ENCODE measurements at places on chromosomes 16 and 17. TPM values are rescaled to one million over a fixed set of nuclear protein-coding genes. Genes with fewer than 3 reads are reported as not detected.
A peak's percentile ranks its signal among the peaks of the same experiment; 100 is the strongest.

Gene G6PC1
- total RNA-seq = 0.08 TPM

DNA sequence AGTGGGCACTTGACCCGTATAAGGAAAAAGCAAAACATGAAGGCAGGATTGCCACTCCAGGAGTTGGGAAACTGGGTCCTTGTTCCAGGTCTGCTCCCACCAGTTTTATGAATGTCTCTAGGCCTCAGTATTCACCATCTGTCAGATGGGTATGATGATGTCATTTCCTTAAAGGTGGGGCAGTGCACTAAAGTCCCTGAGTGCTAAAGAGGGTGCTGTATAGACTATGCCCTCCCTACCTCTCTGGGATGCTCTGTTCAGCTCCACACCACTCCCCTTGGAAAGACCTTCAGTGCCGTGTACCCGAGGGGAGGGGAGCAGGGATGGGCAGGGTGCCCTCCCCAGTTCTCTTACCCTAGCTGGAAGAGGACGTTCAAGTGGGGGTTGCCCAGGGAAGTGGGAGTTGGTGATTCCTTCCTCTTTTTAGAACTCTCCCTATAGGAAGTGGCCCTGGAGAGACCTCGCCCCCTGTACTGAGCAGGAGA, 2.2 kb downstream of the LASP1 start:
- no peak for DNase-seq
- H3K27ac ChIP-seq = peak overlapping the region; percentile 88
- H3K4me3 ChIP-seq = peak overlapping the region; percentile 87
- no peaks in the 10 kb centered on the region for H3K27me3 ChIP-seq
- H3K36me3 ChIP-seq = no peaks in the 10 kb centered on the region

DNA sequence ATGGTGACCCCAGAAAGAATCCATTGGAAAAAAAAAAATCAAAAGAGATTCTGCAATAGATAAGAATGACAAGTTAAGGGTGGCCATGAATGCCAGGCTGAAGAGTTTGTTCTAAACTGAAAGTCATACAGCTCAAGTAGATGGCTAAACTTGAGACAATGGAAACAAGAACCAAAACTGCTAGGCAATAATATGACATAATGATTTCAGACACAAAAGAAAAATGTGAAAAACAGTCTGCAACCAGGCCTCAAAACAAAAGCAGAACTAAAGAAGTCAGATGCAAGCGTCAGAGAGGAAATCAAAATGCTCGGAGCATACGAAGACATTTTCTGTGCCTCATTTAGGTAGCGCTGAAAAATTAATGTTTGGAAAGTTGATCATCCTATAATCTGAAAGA, 54.4 kb upstream of the YPEL2 start:
- no peaks in the 10 kb centered on the region for H3K27me3 ChIP-seq
- H3K4me1 ChIP-seq = no peaks in the 10 kb centered on the region
- H3K27ac ChIP-seq = no peak overlapping the region
- H3K36me3 ChIP-seq = no peaks in the 10 kb centered on the region
- H3K4me3 ChIP-seq = no peak overlapping the region

Gene SMPD3
- 0.77 TPM for total RNA-seq

GRCh38 chr17:69143151-69143550, 1.5 kb upstream of the ABCA6 start:
- no peak overlapping the region for H3K4me3 ChIP-seq
- no peaks in the 10 kb centered on the region for H3K27me3 ChIP-seq
- no peaks in the 10 kb centered on the region for H3K36me3 ChIP-seq
- no peak for DNase-seq

DNA sequence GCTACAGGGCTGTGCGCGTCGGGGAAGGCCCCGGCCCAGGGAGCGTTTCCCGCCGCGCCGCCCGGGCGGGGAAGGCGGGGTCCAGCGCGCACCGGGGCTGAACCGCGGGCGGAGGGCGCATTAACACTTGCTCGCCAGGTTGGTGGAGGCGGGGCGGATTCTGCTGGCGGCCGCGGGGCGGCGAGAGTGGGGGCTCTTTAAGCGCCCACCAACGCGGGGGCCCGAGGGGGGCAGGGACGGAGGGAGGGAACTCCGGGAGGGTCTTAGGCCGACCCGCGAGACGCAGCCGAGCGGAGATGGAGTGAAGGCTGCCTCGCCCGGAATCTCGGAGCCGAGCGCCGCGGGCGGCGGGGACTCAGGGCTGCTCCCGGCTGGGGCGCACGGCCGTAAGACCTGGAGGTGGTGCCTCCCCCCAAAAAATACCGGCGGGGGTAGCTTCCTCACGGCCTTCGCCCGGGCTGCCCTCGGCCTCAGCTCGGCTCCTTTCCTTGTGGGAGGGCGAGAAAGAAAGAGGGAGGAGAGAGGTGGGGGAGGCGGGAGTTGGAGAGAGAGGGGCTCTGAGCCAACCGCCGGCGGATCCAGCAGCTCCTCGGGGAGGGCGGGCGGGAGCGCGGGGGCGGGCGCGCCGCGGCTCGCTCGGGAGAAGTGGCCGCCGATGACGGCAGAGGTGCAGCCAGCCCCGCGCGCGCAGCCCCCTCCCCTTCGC, 415 bp upstream of the FOXF1 start:
- H3K4me3 ChIP-seq = peak overlapping the region; percentile 53
- H3K4me1 ChIP-seq = no peaks in the 10 kb centered on the region
- H3K27me3 ChIP-seq = peaks cover 19% of the 10 kb centered on the region
- DNase-seq = no peak
- peaks cover 4% of the 10 kb centered on the region for H3K36me3 ChIP-seq

GRCh38 chr17:72971226-72971880, 121.1 kb downstream of the SLC39A11 start:
- H3K27me3 ChIP-seq = no peaks in the 10 kb centered on the region
- H3K27ac ChIP-seq = no peak overlapping the region
- DNase-seq = no peak
- no peak overlapping the region for H3K4me3 ChIP-seq

- H3K27ac ChIP-seq = peak overlapping the region; percentile 89
- H3K36me3 ChIP-seq = no peaks in the 10 kb centered on the region
- peaks cover 9% of the 10 kb centered on the region for H3K4me1 ChIP-seq
- DNase-seq = no peak
- H3K27me3 ChIP-seq = no peaks in the 10 kb centered on the region
These were observed 18.6 kb upstream of the ZNF629 start for GRCh38 chr16:30805370-30806169.

Gene ATP2A1
- total RNA-seq = 2.9 TPM

DNA sequence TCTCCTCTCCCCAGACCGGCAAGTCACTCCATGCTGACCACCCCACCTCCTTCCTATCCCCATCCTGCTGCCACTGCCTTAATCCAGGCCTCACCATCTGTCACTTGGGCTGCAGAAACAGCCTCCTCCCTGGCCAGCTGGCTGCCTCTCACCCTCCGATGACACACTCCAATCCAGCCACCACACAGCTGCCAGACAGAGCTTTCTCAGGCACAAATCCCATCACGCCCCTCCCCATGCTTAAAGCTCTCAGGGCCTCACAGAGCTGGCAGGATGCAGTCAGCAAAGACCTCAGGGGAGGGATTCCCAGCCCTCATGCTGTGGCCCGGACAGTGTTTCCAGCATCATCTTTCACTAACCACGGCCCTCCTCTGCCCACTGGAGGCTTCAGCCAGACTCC, 13.7 kb downstream of the CAMKK1 start:
- H3K27ac ChIP-seq = no peak overlapping the region
- no peak for DNase-seq
- H3K36me3 ChIP-seq = no peaks in the 10 kb centered on the region
- H3K4me1 ChIP-seq = no peaks in the 10 kb centered on the region
- H3K4me3 ChIP-seq = no peak overlapping the region

- H3K36me3 ChIP-seq = no peaks in the 10 kb centered on the region
- no peaks in the 10 kb centered on the region for H3K27me3 ChIP-seq
- no peak overlapping the region for H3K4me3 ChIP-seq
- H3K27ac ChIP-seq = no peak overlapping the region
- no peak for DNase-seq
These were observed 484.1 kb upstream of the SALL1 start for GRCh38 chr16:51635181-51635580.

DNA sequence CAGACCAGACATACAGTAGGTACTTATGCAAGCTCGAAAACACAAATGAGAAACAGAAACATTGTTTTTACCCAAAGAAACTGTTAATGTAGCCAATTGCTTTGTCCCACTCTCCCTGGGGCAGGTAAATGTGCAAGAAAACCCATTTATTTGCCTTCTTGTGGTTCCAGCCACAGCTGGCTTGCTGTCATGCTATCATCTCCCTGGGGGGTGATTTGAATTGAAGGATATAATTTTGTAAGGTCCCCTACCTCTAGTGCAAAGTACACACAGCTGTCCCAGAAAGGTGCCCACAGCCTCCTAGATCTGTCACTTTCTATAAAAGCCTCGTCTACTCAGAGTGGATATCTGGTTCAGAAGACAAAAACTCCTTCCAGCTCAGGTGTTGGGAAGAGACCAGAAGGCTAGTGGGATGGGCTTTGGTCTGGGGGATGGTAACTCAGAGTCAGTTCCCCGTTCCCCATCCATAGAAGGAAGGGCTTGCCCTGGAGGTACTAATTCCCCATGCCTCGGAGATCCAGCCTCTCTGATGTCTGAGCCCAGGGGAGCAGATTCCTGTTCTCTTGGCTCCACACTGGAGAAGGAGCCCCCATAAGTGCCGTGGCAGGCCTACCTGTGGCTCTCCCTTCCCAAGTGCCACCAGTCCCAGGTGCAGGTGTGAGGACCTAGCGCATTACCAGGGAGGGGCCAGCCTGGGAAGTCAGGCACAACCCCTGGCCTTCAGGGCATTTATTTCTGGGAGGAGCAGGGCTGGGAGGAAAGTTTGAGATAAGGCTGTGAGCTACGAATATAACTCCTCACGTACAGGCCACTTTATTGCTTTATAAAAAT, 2.4 kb upstream of the PRR15L start:
- H3K4me1 ChIP-seq = peaks cover 16% of the 10 kb centered on the region
- no peak for DNase-seq
- no peaks in the 10 kb centered on the region for H3K36me3 ChIP-seq
- H3K4me3 ChIP-seq = no peak overlapping the region
- H3K27me3 ChIP-seq = no peaks in the 10 kb centered on the region

Gene UTS2R
- 0.39 TPM for total RNA-seq

Gene ENPP7
- total RNA-seq = not detected

GRCh38 chr16:57949595-57950238, 21.2 kb downstream of the CNGB1 start:
- no peak overlapping the region for H3K27ac ChIP-seq
- H3K4me1 ChIP-seq = no peaks in the 10 kb centered on the region
- no peaks in the 10 kb centered on the region for H3K27me3 ChIP-seq
- H3K4me3 ChIP-seq = no peak overlapping the region
- DNase-seq = no peak

Gene RARA
- 55.6 TPM for total RNA-seq
